RPMI7951 (cell line): ENCODE measurements at places on chromosomes 2 and 18. TPM values are rescaled to one million over a fixed set of nuclear protein-coding genes. Genes with fewer than 3 reads are reported as not detected.

GAREM1 gene
- total RNA-seq, result 0.29 and 0.60 TPM in 2 replicates

UGP2 gene
- total RNA-seq, result 243 and 267 TPM in 2 replicates

PLB1 gene
- total RNA-seq, result 0.12 and 1.6 TPM in 2 replicates

RIT2 gene
- total RNA-seq, result not detected in 2 replicates

DSEL gene
- 0.48 and 0.68 TPM in 2 replicates for total RNA-seq

MYO5B gene
- under 0.01 and 0.36 TPM in 2 replicates for total RNA-seq

GRCh38 chr18:73826098-73826497, 321.5 kb downstream of the FBXO15 start:
- no peak for DNase-seq

DNA sequence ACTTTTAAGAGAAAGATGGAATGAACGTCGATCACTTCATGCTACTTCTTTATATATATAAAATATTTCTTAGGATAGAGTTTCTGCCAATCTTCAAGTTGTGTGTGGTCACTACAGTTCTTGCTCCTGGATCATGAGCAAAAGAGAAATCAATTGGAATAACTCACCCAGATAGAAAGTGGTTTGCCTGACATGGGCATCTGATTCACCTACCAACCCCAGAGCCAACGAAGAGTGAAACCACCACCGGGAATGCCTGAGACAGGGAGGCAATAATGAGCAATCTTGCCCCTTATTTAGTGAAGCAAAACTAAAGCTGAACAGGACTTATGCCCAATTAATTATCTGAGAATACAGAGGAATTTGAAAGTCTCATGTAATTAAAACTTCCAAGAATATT, 250.2 kb upstream of the REG3G start:
- no peak for DNase-seq

DNA sequence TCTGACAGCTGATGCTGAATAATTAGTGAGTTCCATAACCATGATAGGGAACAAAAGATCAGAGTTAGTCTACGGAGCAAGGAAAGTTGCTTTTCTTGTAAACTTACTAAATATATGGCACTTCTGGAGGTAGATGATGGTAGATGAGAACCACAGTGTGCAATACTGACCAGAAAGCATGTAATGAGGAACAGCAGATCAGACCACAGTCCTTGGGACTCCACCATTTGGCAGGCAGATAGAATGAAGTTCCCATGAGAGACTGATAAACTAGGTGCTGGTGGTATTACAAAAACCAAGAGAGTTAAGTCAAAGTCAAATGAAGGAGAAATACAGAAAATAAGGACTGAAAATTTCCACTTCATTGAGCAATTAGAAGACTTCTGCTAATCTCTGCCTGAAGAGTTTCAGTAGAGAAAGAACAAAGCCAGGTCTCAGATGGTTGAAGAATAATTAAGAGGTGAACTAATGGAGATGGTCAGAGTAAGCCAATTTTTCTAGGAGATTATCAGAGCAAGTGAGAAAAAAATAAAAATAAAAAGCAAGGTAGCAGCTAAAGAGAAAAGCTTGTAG, 10.4 kb downstream of the CERKL start:
- no peak for DNase-seq

GRCh38 chr2:85924522-85924921, 35.7 kb upstream of the ST3GAL5 start:
- DNase-seq, result peak; percentile 98

- DNase-seq, result no peak
These were observed 240.5 kb upstream of the MYT1L start for GRCh38 chr2:2571301-2572150.

DNA sequence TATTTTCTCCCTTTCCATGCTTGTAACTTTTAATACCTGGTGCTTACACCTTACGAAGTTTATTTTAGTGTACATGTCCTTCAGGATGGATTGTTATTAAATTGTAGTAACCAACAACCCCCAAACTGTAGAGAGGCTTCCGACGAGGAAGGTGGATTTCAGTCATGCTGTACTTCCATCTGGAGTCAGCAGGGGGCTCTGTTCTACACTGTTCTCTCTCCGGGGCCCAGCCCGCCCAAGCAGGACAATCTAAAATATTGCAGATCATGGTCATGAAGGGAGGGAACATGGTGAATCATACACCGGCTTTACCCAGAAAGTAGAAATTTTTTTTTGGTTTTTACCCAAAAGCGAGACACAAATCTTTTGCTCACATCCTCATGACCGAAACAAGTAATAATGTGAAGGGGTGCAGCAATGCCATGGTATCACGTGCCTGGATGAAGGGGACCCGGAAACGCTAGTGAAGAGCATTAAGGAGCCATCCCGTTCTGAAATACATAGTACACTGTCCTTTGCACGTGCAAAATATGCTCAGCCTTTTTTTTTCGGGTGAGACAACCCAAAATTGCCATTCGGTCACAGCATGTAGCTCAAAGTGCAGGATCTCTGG, 884.8 kb downstream of the EPHA4 start:
- DNase-seq, result peak; percentile 60

- DNase-seq, result peak; percentile 62
These were observed 300.1 kb upstream of the TRIB2 start for GRCh38 chr2:12416600-12416999.

- no peak for DNase-seq
These were observed 101.4 kb upstream of the ATP5MC3 start for GRCh38 chr2:175282886-175283285.
